ENCODE measurements at places on chromosomes 11 and 22.

DNA sequence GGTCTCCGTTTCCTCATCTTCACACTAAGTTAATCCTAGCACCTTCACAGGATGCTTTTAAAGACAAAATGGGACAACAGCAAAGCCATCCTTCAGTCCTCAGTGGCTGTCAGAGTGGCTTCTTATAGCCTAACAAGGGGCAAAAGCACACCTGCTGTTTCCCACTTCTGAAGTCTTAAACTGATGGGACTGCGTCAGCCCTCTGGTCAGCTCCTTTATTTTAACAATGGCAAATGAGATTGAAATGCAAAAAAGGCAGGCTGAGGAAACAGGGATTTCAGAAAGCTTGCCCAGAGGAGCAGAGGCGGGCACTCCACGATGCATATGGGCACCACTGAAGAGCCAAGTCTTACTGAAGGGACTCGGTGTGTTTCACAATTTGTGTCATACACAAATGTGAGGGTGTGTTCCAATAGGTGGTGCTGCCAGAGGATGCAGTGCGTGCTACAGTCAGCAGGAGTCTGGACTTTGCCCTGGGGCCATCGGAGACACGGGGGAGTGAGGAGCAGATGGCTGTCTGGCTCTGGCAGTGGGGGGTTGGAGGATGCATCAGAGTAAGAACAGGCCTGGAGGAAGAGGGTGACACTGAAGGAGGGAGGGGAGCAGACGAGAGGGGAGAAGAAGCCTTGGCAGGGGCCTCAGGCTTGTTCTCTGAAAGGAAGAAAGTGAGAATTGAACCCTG is 47.3 kb downstream of the TENM4 start:
- DNase-seq, result no peak

GRCh38 chr11:10881892-10882291 is 24.0 kb upstream of the ZBED5 start:
- DNase-seq, result no peak

GRCh38 chr22:50486561-50487289 is at the start of gene MIOX:
Gene MIOX (plus strand): TSS chr22:50486859. CDS start chr22:50486898, 39 bp downstream.
- no peak for DNase-seq

GRCh38 chr11:131546218-131546895 is 175.9 kb downstream of the NTM start:
- DNase-seq, result no peak

- DNase-seq, result no peak
Observed at GRCh38 chr11:11505190-11505589, 116.6 kb downstream of the GALNT18 start.

- DNase-seq, result no peak
Observed at GRCh38 chr11:69520186-69520916, 38.9 kb downstream of the LINC01488 start.

GRCh38 chr11:126743628-126744027 is 256.9 kb downstream of the KIRREL3 start:
- no peak for DNase-seq

GRCh38 chr11:80414181-80415165 is 973.6 kb upstream of the TENM4 start:
- DNase-seq, result no peak

- no peak for DNase-seq
Observed at GRCh38 chr22:43880541-43880991, 11.2 kb downstream of the PNPLA5 start.

- DNase-seq, result no peak
Observed at GRCh38 chr11:57377107-57377506, 3.8 kb downstream of the PRG3 start.

DNA sequence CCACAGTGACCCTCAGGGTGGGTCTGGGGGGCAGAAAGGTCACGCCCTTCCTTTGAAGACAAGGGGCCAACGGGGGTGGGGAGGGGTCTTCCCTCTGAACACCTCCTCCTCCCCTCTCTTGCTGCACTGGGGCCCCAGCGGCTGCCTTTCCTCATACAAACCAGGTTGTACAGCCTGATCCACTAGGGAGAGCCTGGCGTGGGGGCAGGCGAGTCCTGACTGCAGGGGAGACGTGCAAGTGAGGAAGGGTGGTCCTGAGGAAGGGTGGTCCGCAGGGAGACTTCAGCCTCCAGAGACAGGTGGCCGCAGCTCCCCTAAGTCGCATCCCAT is 43.6 kb upstream of the LINC01488 start:
- no peak for DNase-seq

DNA sequence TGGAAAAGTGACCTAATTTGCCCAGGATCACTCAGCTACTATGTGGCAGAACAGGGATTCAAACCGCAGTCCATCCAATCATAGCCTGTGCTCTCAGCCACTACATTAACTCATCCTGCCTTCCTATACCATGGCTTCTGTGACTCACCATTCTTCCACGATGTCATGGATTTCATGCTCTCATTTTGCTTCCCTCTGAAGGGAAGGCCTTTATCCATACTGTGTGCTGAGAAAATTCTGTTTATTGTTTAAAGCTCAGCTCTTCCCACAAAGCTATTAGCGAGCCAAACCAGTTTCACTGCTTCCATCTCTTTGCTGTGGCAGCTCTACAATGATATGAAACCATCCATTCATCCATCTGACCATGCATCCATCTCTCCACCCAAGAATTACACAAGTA is 289.9 kb downstream of the TENM4 start:
- no peak for DNase-seq

DNA sequence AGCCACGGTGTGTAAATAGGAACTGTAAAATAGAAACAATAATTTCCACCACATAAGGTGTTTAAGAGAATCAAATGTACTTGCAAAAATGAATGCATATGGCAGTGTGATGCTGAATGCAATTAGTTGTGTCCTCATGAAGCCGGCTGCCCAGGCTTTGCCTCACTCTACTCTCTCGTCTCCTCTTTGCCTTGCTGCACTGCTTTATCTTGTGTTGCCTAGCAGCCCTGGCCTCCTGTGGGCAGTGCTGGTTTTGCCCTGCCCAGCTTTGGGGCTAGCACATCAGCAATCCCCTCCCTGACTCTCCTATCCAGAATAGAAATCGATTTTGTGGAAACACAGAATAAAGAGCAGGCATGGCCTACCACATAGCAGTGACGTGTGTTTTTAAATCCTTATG is 30.0 kb downstream of the LRRC32 start:
- DNase-seq, result no peak

DNA sequence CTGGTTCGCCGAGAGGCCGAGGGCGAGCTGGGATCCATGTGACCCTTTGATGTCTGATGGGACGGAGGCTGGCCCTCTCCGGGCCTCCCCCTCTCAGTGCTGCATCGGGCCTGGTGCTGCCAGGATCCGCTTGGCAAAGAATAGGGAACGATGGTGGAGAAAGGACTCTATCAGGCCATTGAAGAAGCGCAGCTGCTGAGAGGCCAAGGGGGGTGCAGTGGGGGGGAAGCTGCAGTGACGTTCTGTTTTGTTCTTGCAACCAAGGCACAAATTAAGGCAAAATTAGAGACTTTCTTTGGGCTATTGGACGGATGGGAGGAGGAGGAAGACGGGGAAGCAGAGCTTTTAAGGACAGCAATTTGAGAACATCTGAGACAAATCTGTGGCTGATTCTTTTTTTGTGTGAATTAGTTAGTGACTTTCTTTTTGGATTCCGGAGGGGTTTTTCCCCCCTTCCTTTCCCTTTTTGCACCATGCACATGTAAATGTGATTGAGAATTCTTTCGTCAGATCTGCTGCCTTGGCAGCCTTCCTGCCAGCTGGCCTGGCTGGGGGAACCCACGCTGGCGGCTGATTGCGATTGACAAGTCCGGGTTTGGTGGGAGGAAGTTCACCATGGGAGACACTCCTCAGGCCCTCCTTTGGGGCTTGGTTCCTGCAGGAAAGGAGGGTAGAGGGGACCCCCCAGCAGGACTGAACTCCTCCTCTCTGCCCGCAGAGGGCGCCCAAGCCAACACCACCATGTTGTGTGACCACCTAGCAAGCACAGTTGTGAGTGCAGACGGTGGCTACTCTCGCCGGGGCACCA is 214.6 kb downstream of the NTM start:
- no peak for DNase-seq

GRCh38 chr22:38649841-38650522 is 6.2 kb downstream of the FAM227A start:
- DNase-seq, result no peak

- no peak for DNase-seq
Observed at GRCh38 chr11:68216171-68216938, 3.3 kb upstream of the KMT5B start.

- no peak for DNase-seq
Observed at GRCh38 chr11:8613036-8613435, 19.0 kb upstream of the STK33 start.

DNA sequence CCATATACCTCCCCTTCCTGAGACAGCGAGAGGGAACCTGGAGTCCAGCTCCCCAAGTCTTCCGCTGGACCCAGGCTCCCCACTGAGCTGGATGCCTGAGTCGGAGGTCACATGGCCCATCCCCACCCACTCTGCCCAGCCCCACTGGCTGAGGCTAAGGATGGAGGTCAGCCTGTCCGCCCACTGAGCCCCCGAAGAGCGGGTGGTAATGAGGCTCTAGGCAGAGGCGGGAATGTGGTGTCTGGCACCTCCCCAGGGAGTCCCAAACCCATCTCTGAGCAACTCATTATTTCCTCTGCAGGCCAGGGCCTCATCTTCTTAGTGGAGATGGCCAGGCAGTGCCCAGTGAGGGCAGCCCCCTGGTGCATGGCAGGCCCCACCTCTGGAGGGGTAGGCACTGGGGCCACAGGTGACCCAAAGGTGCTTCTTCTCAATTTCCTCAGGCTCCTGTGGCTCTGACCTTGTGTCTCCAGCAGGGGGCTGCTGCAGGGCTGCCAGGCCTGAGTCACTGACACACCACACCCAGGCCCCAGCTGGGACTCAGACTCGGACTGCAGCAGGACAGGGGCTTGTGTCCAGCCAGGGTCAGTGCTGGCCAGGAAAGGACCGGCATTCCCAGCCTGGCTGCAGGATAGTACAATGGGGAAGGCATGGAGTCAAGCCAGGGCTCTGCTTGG is 10.2 kb upstream of the PDE2A start:
- DNase-seq, result peak; percentile 40

DNA sequence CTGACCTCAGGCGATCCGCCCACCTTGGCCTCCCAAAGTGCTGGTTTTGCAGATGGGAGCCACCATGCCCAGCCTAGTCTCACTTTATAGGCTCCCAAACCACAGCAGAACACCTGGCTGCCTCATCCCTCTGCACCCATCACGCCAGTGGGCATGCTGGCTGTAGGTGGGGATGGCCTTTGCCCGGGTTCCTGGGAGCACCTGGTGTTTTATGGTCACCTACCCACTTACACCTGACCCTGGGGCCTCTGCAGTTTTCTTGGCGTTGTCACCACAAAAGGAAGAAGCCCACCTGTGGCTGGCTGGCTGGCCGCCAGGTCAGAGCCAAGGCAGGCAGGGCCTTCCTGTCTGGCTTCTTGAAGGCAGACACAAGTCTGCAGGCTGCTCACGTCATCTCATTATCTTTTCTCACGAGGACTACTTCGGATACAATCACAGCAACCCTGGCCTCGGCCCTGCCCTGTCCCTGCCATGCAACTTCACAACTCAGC is 8.2 kb downstream of the RRP7A start:
- no peak for DNase-seq

GRCh38 chr11:120903686-120904085 is 120.2 kb upstream of the TBCEL start:
- DNase-seq, result no peak

GRCh38 chr11:103051981-103052380 is 40.0 kb downstream of the DCUN1D5 start:
- no peak for DNase-seq

GRCh38 chr11:117610045-117610444 is 187.0 kb downstream of the DSCAML1 start:
- DNase-seq, result no peak

DNA sequence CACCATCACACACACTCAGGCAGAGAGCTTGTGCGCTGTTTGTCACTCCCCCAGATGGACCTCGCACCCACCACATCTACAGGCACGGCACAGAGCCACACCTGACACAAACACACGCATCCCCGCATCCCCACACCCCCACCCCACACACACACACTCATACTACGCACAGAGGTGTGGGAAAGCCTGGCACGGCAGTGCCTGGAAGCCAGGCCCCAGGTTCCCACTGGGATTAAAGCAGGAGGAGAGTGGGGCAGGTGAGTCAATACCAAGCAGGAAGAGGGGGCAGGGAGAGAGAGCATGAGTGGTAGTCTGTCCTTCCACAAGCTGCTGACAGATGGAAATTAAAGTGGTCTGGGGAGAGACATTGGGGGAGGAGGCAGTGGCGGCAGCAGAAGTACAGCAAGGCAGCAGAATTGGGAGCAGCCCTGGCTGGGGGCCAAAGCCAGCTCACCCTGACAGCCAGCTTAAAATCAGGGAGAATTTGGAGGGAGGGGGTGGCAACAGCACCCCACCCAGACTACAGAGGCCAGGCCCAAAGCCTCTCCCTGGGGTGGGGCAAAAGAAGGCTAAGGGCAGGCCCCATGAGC is 20.7 kb downstream of the TNKS1BP1 start:
- DNase-seq, result no peak

GRCh38 chr11:63682066-63683021 is 1.0 kb downstream of the RTN3 start:
- DNase-seq, result no peak

DNA sequence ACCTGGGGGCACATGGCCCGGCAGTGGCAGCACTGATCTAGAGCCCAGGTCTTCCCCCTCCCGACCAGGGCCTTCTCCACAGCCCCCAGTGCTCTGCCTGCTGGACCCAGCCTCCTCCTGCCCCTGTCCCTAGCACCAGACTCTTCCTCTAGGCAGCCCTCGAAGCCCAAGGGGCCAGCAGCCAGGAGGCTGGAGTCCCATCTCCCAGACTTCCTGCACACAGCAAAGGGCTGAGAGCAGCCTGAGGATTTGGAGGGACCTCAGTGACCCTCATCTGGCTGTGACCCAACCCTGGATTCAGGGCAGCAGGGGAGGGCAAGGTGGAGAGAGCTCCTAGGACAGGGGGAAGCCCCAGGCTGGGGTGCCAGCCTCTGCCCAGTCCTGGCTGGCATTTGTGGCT is 3.0 kb downstream of the RHOD start:
- DNase-seq, result no peak

DNA sequence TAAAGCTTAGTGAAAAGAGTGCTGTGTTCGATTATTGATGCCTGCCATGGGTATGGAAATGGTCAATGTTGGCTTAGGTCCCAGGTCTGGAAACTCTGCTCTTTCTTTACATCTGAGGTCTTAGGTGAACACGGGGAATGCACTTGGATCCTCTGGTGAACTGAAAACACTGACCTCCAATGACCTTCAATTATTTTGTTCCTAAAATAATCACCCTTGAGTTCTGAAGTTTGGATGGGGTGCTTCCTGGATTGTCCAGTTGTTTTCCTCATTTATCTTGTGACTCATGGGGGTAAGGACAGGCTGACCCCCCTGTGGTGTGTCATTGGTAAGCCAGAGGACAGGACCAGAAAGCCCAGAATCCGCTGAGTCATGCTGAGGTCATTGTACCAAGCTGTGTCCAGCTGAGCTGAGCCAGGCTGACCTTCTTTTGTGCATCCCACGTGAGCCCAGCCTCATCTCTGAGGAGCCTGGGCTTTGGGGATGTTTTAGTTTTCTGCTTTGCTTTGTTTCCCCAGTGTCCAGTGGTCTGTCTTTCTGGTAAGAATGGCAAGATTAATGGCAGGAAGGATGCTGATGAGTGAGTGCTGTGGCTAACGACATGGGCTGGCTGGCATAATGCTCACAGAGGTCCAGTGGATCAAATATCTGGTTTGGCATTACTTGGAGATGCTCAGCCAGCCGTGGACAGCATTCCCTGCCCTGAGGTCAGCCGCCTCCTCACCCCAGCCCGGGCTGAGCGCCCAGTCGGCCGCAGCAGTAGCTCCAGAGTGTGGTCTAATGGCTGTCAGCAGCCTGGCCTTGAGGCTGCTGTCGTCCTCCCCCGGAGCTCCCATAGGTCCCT is 35.6 kb downstream of the AMPD3 start:
- DNase-seq, result no peak
